WERI-Rb-1 (cell line): ENCODE measurements at places on chromosomes 4 and X.

DNA sequence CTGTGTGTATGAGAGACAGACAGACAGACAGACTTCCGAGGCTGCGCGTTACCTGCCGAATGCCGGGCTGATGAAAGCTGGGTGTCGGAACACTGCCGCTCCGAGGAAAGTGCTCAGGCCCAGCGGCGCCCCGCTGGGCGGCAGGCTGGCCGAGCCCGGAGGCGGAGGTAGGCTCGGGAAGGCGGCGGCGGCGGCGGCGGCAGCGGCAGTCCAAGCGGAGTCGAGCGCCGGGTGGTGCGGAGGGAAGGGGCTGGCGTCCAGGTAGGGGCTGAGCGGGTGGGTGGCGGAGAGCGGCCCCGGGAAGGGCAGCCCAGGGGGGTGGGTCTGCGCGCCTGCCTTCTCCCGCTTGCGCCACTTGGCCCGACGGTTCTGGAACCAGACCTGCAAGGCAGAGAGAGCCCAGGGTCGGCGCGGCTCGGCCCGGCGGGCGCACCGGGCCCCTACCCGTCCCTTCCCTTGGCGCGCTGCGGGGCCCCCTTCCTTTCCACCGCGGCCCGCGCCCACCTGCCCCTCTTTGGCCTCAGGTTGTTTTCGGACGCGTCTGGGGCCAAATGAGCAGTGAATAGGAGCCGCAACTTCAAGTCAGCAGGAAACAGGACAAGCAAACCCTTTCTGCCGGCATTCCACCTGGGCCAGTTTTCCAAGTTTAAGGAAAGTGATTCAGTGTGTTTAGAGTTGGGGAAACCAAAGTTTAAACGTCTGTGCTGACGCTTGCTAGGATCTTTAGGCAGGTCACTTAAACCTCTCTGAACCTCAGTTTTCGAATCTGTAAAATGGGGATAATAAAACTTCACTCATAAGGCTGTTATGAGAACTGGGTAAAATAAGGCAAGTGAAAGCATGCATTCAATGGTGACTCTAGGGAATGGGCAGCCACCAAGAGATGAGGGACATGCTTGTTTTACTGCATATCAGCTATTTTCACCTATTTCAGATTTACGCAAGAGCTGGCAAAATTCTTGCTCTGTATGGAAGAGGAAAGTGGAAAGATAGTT is 8.4 kb downstream of the ARX start:
- DNase-seq = no peak

GRCh38 chrX:102067966-102068723 is 57.3 kb upstream of the TCEAL2 start:
- no peak for DNase-seq

DNA sequence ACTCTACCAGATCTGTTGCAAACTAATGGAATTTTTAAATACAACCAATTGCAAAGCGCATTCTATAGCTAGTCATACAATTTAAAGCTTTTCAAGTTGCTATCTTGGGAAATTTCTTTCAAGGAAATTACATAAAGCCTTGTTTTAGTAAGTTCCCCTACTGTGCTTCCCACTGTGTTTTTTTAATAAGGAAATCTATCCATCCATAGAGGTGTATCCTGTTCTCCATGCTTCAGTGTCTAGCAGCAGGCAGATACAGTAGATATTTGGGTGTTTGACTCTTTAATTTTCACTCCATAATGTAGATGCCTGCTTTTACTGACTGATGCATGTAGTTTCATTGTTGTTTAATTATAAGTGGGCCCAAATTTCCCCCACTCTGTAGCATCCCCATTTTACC is 171.6 kb upstream of the POU3F4 start:
- no peak for DNase-seq

DNA sequence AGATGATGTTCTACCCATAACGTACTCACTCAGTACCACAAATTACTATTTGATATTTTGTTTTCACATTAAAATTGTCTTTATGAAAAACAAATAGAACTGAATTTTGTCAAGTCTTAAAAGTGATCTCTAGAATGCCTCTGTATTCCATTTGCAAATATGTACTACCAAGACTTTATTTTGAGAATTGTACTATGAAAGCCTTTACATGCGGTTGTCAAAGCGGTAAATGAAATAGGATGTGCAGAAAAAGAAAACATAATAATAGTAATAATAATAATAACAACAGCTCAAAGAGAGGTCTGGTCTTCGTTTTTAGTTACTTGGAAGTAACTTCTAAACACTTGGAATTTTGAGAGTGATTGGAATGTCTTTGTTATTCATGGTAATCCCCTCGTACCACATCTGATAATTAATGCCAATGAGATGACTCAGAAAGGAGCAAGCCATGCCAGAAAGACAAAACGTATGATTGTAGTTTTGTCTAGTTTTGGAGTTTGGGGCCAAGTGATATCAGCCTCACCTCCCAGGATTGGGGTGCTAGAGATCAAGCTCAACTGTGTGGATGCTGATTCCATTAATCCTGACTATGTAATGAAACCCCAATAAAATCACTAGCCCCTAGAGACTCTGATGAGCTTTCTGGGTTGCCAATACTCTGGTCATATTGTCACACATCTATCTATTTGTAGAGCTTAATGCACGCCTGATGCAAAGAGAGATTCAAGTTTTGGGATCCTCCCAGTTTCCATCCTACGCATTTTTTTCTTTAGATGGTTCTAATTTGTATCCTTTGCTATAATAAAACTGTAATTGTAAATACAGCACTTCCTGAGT is 20.2 kb upstream of the CTSO start:
- DNase-seq = no peak

DNA sequence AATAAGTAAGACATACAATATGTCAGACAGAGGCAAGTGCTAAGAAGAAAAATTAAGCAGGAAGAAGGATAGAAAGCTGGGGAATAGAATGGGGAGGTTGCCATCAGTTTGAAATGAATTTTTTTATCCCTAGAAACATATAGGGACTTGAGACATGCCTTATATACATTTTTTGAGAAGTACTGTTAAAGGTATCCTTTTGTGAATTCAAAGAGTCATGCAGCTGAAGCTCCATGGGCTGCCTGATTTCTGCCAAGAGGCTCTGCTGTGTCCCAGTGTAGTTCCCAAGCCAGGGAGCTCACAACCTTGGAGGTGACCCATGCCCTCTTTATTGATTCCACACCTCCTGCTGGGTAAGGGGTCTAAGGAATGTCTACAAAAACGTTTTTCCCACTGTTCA is 564.6 kb upstream of the DIPK2B start:
- DNase-seq = no peak

- DNase-seq = no peak
Observed at GRCh38 chr4:179110356-179110755, 1668.1 kb upstream of the AGA start.

DNA sequence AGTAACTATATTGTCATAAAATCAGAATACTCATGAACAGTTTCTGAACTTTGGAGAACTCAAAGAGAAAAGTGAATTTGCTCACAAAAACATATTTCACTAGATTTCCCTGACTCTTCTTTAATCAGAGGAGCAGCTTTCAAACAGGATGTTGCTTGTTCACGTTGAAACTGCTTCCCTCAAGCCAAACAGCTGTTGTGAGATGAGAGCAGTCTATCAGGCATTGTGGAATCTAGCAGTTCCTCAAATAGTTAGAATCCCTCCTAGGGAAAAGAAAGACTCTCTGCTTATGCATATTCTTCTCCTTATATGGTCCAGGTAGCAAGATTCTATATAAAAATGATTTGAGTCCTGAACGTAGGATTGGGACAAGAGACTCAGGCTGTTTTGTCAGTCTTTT is 1012.1 kb downstream of the FAM133A start:
- no peak for DNase-seq

GRCh38 chr4:185754961-185755360 is 57.0 kb downstream of the SORBS2 start:
- no peak for DNase-seq

- no peak for DNase-seq
Observed at GRCh38 chr4:76622717-76623116, 187.7 kb downstream of the SHROOM3 start.

GRCh38 chr4:78669453-78669852 is 106.7 kb upstream of the BMP2K start:
- DNase-seq = no peak

DNA sequence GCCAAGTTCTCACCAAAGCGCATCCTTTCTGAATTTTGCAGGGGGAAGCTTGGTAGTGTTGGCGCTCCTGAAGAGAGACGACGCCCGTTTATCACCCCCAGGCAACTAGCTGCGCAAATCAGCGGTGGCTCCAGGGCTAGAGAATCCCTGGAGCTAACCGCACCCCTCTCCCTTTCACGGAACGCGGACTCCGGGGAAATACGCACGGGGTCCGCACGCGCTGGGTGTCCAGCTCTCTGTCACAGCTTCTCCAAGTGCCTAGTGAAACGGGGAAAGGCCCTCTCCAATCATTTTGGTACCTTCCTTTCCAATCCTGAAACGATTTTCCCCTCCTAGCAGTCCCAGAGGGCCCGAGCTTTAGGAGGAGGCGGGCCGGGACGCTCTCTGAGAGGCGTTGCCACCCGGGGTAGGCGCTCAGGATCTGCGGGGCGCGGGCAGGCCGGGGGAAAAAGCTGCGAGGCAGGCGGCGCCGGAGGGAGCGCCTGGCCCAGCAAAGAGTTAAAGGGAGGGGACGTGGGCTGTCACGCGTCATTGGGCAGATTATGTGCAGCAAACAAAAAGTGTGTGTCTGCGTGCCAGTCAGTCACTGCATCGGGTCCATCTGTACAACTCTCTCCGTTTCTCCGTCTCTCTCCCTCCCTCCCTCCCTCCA is at the start of gene PRDM8:
Gene PRDM8, plus strand, starts transcription at position 582 of the 652 bp plus-strand sequence. CDS start 2,578 bp downstream, outside the sequence.
- DNase-seq = peak; percentile 92

DNA sequence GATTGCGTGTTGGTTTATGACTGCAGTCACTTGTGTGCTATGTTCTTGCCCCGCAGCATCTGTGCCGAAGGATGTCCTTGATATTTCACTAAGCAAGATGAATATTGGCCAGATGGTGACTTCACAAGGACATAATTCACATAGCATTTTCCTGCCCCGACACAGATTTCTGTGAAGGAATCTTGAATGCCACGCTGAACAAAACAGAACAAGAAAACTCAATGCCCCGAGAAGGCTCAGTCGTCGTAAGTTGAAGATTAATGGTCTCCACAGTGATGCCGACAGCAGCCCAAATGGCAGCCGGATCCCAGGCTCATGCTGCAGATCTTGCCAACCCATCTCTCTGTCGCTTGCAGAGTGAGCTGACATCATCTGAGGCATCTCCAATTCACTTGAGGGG is 145.9 kb downstream of the CPEB2 start:
- DNase-seq = no peak

DNA sequence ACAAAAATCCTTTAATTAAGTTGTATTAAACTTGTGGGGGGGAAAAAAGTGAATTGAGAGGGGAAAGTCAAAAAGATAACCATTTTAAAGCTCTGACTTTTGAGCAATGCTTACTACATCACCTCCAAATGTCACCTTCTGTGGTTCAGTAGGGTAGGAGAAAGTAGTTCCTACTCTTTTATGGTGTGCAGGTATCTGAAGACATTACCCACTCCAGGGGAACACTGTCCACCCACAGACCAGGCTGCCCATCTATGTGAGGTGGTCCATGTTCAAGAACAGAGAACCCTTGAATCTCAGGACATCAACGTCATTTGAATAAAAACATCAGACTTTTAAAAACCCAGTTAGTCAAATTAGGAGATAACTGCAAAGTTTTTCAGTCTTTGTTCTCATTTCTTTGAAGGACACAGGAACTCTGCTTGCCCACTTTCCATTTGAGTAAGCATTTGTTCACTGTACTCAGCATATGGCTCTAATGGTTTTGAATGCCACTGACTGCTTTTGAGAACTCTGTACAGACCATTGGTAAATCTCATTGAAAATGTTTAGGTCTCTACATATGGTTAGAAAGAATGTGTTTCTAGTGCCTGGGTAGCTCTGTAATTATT is 18.4 kb downstream of the NMU start:
- DNase-seq = no peak

DNA sequence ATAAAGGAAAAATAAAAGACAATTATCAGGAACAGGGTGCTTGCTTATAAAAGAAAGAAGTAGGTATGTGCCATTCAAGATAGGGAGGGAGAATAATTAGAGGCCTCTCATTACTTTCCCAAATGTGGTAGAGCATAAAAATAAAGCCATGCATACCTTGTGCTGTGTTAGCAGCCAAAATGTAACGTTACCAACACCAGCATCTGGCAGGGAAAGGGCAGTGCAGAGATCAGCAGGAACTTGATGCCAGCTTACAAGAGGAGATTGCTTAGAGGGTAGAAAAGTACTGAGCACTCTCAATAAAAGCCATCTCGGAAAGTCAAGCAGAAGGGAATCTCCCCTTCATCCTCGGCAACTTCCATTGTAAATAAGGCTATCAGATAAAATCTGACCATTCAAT is 195.6 kb downstream of the RASL11B start:
- DNase-seq = no peak

- DNase-seq = no peak
Observed at GRCh38 chr4:94442251-94442650, 9.5 kb upstream of the PDLIM5 start.

- DNase-seq = no peak
Observed at GRCh38 chr4:76772498-76773106, 125.3 kb downstream of the SOWAHB start.

GRCh38 chrX:13428053-13428786 is 108.4 kb upstream of the ATXN3L start:
- no peak for DNase-seq

DNA sequence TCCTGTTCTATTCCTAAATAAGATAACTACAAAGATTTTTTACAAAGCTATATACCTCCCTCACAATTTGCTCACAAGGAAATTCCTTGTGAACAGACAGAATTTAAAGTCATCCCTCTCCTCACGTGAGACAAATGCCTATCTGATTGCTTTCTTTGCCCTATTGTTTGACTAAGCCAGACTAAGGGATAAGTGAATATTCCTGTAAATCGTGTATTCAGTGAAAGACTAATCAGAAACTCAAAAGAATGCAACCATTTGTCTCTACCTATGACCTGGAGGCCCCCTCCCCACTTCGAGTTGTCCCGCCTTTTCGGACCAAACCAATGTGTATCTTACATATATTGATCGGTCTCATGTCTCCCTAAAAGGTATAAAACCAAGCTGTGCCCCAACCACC is 15.3 kb upstream of the ZBTB33 start:
- DNase-seq = no peak

DNA sequence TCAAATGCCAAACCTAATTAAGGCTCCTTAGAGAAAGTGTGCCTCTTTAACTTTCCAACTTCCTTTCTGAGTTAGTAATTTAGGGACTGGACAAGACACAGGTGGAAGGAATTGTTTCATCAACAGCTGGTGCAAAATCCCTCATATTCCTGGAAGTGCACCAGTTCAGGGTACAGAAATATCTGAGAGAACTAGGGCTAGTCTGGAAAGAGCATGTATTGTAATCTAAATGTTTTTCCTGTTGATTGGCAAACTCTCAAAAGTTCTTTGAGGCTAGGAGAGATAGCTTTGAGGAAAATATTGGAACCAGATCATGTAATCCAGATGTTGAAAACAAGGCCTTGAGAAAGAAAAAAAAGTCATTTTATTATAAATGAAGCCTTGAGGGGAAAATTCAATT is 98.1 kb upstream of the C1GALT1C1 start:
- no peak for DNase-seq

- DNase-seq = no peak
Observed at GRCh38 chrX:15160558-15161095, 109.3 kb downstream of the ASB9 start.

DNA sequence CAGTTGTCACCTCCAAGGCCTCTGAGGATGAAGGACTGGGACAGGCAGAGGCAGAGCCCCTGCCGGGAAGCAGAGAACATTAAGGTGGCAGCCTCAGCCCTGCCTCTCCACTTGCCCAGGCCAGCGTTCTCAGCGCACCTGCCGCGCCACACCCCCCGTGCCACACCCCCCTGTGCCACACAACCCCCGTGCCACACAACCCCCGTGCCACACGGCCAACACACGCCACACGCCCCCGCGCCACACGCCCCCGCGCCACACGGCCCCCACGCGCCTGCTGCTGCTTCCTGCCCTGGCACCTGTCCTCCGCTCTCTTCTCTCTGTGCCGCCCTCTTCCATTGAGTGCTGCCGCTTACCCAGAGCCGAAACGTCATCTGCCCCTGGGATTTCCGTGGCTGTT is 58.0 kb upstream of the ZFP42 start:
- no peak for DNase-seq
